ENCODE measurements at places on chromosomes 3 and 15. TPM values are rescaled to one million over a fixed set of nuclear protein-coding genes. Genes with fewer than 3 reads are reported as not detected.

C3orf70 gene
- total RNA-seq: 0.06 TPM

CNTN6 gene
- total RNA-seq: not detected

GP5 gene
- total RNA-seq: 0.08 TPM

MYRIP gene
- total RNA-seq: not detected

RPL35A gene
- total RNA-seq: 1,342 TPM

SUSD5 gene
- total RNA-seq: not detected

CCR3 gene
- not detected for total RNA-seq

RTP2 gene
- total RNA-seq: not detected

IFRD2 gene
- total RNA-seq: 200 TPM

EIF4E3 gene
- 24.5 TPM for total RNA-seq

FBXO40 gene
- not detected for total RNA-seq

ESYT3 gene
- total RNA-seq: 0.13 TPM

IL17RD gene
- 0.02 TPM for total RNA-seq

PCLAF gene
- 99.1 TPM for total RNA-seq

ADAMTS17 gene
- 1.4 TPM for total RNA-seq

SAMMSON gene
- not detected for total RNA-seq

RETNLB gene
- total RNA-seq: not detected

TGM4 gene
- total RNA-seq: not detected

LINGO1 gene
- total RNA-seq: not detected

ACKR2 gene
- total RNA-seq: 1.4 TPM

PTPRG gene
- not detected for total RNA-seq

CDHR4 gene
- total RNA-seq: not detected

GABRR3 gene
- total RNA-seq: not detected

PLCH1 gene
- total RNA-seq: 0.10 TPM

PTPN23 gene
- total RNA-seq: 30.1 TPM

TM4SF1 gene
- not detected for total RNA-seq

FOXB1 gene
- 0.63 TPM for total RNA-seq

BMF gene
- 7.7 TPM for total RNA-seq

RASGRF1 gene
- total RNA-seq: not detected
